ENCODE measurements at places on chromosomes 2 and 18. TPM values are rescaled to one million over a fixed set of nuclear protein-coding genes. Genes with fewer than 3 reads are reported as not detected.

- H3K27me3 ChIP-seq: no peaks in the 10 kb centered on the region
- no peaks in the 10 kb centered on the region for H3K36me3 ChIP-seq
- H3K4me3 ChIP-seq: no peak overlapping the region
- no peak overlapping the region for H3K27ac ChIP-seq
- H3K4me1 ChIP-seq: peaks cover 1% of the 10 kb centered on the region
- no peak for DNase-seq
Measured at GRCh38 chr18:32759611-32760167, 13.1 kb downstream of the KLHL14 start.

DNA sequence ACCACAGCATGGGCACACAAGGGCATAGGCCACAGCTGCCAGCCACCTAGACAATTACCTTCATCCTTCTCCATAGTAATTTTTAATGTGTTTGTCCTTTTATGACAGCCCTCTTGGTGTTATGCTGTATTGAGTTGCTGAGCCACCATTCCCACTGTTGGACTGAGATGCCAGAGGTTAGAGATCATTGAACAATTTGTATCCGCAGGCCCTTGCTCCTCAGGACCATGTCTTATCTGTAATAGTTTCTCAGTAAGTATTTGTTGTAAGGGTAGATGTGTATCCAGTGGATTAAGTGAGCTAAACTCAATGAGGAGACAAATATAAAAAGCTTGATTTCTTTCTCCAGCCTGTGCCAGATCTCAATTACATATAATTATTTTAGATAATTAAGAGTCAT lies 832.8 kb upstream of the ID2 start:
- no peak for DNase-seq
- no peaks in the 10 kb centered on the region for H3K36me3 ChIP-seq
- H3K27ac ChIP-seq: no peak overlapping the region
- H3K4me1 ChIP-seq: no peaks in the 10 kb centered on the region

GRCh38 chr2:1744446-1745170 lies at the start of gene PXDN:
Gene PXDN, minus strand, starts transcription at chr2:1744515. Its CDS starts 60 bp downstream, at chr2:1744455.
- peak within 1 kb of the TSS; percentile 94 for H3K4me3 ChIP-seq
- peak within 1 kb of the TSS; percentile 90 for H3K27ac ChIP-seq
- DNase-seq: peak; percentile 75
- peaks cover 36% of the 10 kb centered on the region for H3K4me1 ChIP-seq
- peaks cover 27% of the 10 kb centered on the region for H3K27me3 ChIP-seq

DNA sequence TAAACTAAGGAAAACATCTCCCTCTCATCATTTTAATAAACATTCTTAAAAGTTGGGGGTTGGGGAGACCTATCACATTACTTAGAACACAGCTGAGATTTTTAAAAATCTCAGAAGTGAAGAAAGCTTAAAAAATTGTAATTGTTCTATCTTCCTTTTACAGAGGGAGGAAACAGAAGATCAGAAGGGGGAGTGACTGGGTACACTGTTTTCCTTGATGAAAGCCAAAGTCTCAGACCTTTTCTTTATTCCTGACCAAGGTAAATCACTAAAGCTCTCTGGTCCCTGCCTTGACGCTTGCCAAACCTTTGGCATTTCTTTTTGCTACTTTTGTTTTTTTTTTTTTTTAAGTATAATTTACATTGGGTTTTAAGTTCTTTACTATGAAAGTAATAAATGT lies 85.0 kb upstream of the DTNB start:
- no peaks in the 10 kb centered on the region for H3K4me1 ChIP-seq
- no peaks in the 10 kb centered on the region for H3K27me3 ChIP-seq
- H3K27ac ChIP-seq: no peak overlapping the region
- H3K4me3 ChIP-seq: no peak overlapping the region
- peaks cover 4% of the 10 kb centered on the region for H3K36me3 ChIP-seq
- no peak for DNase-seq

Gene CNDP1
- total RNA-seq: 0.27 TPM

- no peak overlapping the region for H3K4me3 ChIP-seq
- H3K27me3 ChIP-seq: no peaks in the 10 kb centered on the region
- DNase-seq: no peak
Measured at GRCh38 chr2:164495491-164496223, 125.6 kb downstream of the GRB14 start.

- H3K27me3 ChIP-seq: no peaks in the 10 kb centered on the region
- H3K27ac ChIP-seq: no peak overlapping the region
- H3K4me3 ChIP-seq: no peak overlapping the region
- no peak for DNase-seq
- H3K36me3 ChIP-seq: no peaks in the 10 kb centered on the region
Measured at GRCh38 chr18:58363767-58364540, 264.9 kb downstream of the ALPK2 start.

DNA sequence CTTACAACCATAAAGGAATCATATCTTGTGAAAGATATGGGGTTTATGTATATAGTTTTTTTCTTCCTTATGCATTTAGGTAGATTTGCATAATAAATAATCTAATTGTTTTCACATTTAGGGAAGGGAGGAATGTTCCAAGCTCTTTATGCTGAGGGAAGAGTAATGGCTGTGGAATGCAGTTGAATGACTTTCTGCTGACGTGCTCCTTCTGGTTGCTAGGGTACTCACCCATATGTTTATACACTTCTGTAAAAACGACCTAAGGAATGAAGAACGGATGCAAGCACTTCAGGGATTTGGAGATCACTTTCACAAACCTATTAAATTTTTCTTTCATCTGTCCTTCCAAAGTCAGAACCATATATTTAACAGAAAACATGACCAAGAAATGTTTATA lies 29.2 kb upstream of the PPP4R1 start:
- no peaks in the 10 kb centered on the region for H3K4me1 ChIP-seq
- no peak overlapping the region for H3K4me3 ChIP-seq
- no peaks in the 10 kb centered on the region for H3K36me3 ChIP-seq
- peaks cover 4% of the 10 kb centered on the region for H3K27me3 ChIP-seq
- DNase-seq: no peak
- H3K27ac ChIP-seq: no peak overlapping the region

GRCh38 chr18:49023271-49023937 lies 72.6 kb upstream of the SMAD7 start:
- H3K36me3 ChIP-seq: no peaks in the 10 kb centered on the region
- no peaks in the 10 kb centered on the region for H3K4me1 ChIP-seq
- no peak overlapping the region for H3K27ac ChIP-seq
- DNase-seq: no peak
- no peak overlapping the region for H3K4me3 ChIP-seq

Gene TGFA
- 4.7 TPM for total RNA-seq
